Posterior cingulate gyrus (tissue), 11 donors: ENCODE measurements at places on chromosomes 12 and 14.

DNA sequence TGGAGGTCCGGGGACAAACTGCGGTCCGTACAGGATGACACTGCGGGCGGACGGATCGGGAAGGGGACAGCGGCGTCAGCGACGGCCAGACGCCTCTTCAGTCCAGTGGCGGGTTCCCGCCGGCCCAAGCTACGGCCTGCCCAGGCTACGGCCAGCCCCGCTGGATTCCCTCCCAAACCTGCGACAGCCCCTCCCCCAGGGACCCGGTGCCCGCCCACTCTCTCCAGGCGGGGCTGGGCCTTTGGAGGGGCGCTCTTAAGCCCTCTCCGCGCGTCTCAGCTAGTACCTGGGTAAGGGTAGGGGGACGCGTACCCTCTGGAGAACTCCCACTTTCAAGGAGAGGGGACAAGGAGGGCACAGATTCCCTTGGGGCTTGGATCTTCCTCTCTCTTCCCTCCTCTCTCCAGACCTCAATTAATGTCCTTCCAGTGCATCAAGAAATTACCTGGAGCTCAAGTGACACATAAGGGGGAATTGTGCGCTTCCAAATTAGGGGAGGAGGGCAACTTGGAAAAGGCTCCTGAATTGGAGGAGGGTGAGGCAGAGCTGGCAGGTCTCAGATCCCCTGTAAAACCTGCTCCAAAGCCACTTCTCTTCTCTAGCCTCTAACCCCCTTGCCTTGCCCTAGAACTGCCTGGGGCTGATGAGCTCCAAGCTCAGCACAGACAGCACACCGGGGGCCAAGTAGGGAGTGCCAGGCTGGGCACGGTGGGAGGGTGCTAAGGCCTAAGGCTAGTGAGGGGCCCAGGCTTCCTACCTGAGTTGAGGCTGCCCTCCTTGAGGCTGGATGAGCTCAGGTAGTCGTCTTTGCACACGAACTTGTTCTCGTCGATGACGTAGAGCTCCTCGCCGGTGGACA is 3.1 kb downstream of the LHX5 start:
- DNase-seq = no peak

DNA sequence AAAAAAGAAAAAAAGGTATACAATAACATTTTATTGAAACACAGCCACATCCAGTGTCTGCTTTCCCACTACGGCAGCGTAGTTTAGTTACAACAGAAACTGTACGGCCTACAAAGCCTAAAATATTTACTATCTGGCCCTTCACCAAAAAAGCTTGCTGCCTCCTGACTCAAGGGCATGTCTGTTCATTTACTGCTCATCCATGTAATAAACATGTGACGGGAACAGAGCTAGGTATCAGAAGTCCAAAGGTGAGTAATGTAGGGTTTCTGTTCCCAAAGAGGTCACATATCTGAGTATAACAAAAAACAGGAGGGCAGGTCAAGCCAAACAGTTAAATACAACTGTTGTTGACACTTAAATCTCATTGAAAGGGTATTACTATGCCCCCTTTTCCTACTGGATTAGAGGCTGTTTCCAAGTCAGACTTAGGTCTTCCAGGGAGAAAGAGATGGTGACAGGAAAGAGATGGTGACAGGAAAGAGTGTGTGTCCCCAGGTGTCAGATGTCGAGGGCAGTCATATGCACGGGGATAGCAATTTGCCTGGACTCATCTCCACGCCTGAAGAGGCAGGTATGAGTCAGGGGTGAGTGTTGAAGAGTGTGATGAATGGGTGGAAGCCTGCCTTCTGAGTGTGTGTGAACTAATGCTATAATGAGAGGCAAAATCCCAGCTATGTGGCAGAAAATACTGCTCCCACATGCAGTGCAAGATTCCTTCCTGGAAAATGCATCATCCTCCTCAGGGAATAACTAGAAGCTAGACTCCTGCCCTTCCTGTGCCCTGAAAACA is 77.7 kb downstream of the MAP3K9 start:
- DNase-seq = no peak

GRCh38 chr12:123150275-123150743 is 581 bp downstream of the PITPNM2 start:
- no peak for DNase-seq

GRCh38 chr14:24311837-24312615 is 724 bp downstream of the LTB4R start:
- DNase-seq = no peak

- peak; percentile 30 for DNase-seq
These were observed 1.2 kb downstream of the DYRK2 start for GRCh38 chr12:67649570-67650387.

DNA sequence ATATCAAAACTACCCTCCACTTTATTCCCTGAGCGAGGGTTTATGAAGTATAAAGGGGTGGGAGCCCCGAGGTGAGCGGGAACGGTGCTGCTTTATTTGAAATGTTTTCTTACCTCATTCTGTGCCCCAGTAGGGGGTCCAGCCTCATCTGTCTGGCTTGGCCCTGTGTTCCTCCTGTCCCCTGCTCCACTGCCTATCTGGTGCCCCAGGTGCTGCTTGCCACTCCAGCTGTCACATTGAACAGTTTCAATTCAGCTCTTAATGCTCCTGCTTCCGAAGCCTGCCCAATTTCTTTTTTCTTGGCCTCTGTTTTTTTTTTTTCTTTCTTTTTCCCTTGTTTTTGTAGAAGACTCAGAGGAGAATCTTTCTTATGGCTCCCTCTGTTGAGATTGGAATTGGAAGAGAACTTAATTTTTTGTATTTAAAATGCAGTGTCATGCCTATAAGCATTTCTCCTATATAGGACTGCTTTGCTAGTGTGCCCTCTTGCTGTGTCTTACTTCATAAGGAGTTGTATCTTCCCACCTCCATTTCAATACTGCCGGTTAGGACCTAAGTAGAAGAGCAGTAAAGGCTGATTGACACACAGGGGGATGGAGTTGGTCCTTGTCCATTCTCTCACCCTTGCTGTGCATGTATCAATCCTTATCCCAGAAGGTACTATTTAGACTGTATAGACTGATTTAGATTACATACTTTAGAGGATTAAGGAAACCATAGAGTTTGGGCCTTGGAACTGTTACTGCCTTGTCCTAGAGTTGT is 2.3 kb downstream of the ATXN7L3B start:
- DNase-seq = no peak

GRCh38 chr14:97994020-97994531 is 1196.9 kb downstream of the VRK1 start:
- DNase-seq = no peak

DNA sequence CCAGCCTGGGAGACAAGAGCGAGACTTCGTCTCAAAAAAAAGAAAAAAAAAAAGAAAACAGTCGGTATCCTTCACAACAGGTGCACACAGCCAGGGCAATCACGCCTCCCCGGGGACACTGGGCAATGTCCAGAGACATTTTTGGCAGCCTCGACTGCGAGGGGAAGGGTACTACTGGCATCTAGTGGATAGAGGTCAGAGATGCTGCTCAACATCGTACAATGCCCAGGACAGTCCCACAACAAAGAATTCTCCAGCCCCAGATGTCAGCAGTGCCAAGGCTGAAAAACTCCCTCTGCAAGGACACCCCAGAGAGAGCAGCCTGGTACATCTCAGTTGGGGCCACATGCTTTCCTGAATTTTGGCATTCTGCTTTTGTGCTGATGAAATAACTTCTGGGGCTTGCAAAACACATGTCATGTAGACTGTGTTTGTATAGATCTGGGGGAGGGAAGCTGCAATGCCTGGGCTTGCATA is 21.5 kb downstream of the ALDH2 start:
- DNase-seq = no peak

DNA sequence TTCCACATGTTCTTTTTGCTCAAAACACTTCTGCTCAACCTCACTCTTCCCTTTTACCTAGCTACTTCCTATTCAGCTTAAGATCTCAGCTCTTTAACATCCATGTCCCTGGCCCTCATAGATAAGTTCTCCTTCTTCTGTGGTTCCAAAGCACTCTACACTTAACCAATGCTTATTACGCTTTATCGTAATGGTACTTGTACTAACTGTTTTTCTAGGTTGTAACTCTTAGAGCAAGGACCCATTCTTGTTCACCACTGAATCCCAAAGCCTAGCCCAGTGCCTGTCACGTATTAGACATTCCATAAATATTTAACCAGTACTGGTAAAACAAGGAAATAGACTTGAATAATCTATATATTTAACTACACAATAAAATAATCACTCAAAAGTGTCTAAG is 5.3 kb downstream of the SLC41A2 start:
- no peak for DNase-seq

- no peak for DNase-seq
These were observed 28.8 kb downstream of the HOXC4 start for GRCh38 chr12:54082397-54082892.

DNA sequence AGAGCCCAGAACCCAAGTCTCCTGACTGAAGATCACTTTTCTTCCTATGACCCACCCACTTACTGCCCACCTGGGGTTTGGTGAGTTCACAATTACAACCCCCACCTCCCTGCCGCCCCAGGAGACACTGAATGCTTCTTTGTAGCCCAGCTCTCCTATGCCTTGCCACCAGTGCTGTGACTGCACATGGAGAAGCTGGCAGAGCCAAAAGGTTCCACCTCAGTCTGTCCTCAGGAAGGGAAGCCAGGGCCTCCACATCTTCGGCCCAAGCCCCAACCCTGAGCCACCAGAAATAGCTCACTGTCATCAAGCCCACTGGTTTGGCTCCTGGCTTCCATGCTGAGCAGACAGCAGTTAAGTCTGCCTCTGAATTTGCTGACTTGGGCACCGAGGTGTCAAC is 25.6 kb downstream of the OTUB2 start:
- DNase-seq = no peak

DNA sequence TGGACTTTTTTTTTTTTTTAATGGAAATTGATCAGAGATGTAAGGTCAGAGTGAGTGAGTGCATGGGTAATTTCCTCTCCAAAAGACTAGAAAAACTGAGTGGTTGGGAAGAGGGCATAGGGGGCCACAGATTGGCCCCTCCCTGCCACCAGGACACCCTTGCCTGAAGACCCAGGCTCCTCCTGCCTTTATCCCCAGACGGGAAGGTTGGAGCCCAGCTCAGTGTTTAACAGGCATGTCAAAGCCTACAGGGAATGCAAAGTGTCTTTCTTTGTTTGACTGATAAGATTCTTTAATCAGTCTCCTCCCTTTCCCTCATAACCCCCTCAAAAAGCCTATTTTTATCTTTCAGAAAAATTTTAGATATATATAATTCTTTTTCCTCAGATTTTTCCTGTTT is 50.3 kb downstream of the IRAK3 start:
- DNase-seq = no peak

- DNase-seq = no peak
These were observed 323.7 kb upstream of the OR4E1 start for GRCh38 chr14:21997300-21997699.

DNA sequence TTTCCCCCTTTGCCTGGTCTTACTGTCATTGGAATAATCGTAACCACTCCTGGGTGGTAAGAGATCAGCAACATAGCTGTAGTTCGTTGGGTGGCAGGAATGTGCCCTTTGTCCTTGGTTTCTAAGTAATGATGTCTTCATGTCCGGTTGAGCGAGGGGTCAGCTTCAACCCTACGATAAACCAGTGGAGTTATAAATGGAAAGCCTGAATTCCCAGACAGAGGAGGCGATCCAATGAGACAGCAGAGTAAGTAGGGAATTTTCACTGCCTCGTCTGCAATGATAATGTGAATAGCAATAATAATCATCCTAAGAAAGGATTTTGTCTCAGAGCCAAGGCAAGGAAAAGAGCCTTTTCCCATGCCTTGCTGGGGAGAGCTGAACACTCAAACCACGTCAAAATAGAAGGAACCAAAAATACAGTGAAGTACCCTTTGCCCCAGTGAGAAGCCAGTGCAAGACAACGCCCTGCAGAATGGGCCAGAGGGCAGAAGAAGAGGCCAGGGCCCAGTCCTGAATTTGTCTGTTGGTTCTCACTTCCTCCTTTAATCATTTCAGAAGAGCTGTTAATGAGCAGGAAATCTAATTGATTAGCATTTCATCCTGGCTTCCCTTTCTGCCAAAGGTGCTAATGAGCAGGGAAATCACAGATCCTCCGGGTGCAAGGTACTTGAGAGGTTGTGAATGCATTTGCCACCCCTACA is 330.7 kb downstream of the CACNA1C start:
- no peak for DNase-seq

- peak; percentile 9 for DNase-seq
These were observed 268.3 kb upstream of the PRKD1 start for GRCh38 chr14:30195941-30196340.
